Mesenchymal stem cell (in vitro differentiated cells and primary cell): ENCODE measurements at places on chromosomes 7 and 10.

DNA sequence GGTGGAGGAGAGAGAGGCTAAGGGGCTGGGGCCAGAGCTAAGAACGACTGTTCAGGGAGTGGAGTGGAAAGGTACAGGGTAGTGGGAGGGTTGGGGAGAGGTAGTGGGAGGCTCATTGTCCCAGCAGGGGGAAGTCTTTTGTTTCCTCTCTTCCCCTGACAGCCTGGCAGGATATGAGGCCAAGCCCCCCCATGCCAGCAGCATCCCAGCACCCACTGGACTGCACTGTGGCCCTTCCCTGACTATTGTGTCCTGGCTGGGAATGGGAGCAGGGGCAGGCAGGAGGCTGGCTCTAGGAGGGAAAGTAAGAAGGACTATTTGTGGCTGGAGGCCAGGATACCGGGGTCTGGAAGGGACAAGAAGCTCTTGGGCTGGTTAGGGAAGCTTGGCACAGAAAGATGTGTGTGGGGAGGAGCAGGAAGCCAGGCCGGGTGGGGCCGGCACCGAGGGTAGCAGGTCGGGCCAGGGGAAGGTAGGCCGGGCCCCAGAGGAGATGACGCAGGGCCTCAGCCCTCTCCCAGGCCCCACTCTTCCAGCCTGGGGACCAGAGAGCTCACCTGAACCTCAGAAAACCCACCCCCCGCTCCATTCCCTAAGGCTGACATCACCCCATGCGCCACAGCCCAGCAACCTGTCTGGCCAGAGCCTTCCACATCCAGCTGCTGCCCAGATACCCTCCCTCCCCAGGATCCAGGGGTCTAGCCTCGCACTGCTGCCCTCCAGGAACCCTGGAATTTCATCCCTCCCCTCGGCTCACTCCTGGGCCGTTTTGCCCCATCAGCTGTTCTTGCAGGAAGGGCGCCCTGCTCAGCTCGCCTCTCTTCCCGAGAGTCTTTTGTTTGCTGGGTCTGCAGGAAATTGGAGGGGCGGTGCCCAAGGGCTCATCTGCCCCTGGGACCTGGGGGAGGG, 8.8 kb upstream of the EPHB4 start:
- no peak for DNase-seq

DNA sequence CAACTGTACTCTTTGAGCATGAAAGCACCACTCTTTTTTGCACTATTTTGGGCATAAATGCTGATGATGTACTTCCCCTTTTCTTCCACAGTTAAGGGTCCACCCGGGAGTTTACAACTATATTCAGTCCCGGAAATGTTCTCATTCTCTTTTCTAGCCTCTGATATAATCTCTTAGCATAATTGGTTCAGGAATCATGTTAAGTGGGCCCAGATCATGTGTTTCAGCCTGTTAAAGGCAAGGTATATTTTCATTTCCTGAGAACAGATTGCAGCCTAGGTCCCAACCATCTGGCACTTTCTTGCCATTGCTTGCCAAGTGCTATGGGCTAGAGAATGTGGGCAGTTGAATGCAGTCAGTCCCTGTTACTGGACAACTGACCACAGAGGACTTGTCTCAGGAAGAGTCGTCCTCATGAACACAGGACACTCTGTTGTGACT, 111.4 kb upstream of the GLCCI1 start:
- no peak for DNase-seq

DNA sequence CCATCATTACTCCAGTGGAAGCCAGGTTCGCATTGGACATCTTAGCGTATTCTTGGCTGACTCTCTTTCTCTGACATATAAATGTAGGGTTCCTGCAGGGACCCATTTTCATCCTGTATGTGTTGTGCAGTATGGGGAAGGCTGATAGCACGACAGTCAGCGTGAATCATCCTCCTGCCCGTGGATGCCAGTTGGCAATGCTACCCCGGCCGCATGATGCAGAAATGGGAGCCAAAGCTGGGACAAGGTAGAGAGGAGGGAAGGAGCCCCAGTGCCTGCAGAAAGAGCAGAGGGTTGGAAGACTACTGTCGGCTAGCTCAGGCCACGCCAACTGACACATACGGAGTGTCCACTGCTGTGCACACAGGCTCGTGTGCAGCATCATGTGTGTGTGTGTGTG, 251.6 kb downstream of the SKAP2 start:
- DNase-seq, result no peak

GRCh38 chr10:55091691-55092328, 290.8 kb upstream of the PCDH15 start:
- DNase-seq, result peak; percentile 9

DNA sequence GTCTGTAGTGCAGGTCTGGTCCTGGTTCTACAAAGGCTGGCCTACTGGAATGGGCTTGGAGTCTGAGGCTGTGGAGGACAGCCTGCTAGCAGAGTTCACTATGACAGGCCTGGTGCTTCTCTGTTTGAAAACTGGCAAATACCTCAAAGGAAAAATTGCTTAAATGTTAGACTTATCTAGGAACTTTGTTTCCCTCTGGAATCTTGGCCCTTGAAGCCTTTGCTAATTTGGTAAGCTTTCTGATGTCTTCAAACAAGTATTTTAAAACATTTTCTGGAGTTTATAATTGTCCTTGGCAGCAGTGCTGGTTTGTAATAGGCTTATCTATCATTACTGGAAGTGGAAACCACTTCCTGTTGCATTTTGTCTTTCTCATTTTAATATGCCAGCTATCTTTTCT, 139.7 kb downstream of the TMEM26 start:
- peak; percentile 36 for DNase-seq

- no peak for DNase-seq
These were observed 378.4 kb upstream of the NRG3 start for GRCh38 chr10:81496626-81497025.

DNA sequence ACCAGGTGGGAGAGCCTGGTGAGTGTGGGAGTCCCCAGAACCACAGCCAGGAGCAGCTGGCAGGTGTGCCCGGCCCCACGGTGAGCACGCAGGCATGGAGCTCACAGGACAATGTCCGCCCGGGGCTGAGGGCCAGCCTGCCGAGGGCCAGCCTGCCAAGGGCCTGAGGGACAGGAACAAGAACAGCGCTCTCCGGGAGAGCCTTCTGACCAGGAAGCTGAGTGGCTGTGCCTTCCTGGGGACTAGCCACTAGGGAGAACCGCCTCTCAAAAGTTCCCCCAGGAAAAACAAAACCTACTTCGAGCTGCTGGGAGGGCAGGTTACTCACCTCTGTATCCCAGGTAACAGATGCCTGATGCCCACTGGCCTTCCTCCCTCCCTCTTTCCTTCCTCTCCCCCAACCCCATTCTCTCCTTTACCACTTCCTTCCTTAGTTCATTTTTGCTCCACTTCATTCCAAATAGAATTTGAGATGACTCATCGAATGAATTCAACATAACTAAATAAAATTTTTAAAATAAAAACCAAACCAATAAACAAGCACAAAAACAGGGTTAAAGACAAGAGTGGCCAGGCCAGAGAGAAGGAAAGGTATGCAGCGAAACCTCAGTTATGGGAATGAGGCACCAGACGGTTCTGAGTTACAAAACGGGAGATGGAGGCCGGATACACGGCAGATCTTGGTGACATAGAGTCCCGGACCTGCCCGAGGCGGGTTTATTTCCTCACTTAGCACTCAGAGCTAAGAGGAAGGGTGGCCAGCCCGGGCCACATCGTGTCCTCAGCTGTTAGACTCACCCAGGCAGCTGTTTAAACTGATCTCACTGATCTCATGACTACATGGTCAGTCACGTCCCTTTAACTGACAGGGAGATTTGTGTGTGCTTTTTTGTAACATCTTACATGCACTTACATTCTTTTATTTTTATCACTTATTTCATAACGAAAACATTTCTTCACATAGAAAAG, 128.5 kb downstream of the TNS3 start:
- peak; percentile 98 for DNase-seq
